MG63 (cell line): ENCODE measurements at places on chromosomes 6 and 20. TPM values are rescaled to one million over a fixed set of nuclear protein-coding genes. Genes with fewer than 3 reads are reported as not detected.

Gene ENPP3
- total RNA-seq, result not detected in 2 replicates

Gene PPP1R16B
- total RNA-seq, result not detected in 2 replicates

Gene MMP24
- total RNA-seq, result 43.2 and 52.3 TPM in 2 replicates

Gene BICRAL
- 0.40 and 2.3 TPM in 2 replicates for total RNA-seq

Gene TNFRSF6B
- not detected in 2 replicates for total RNA-seq

Gene CPXM1
- total RNA-seq, result 1.2 TPM in 1 of 2 replicates, not detected in the other

Gene HEBP2
- total RNA-seq, result 40.8 and 76.0 TPM in 2 replicates

Gene PRSS16
- total RNA-seq, result 0.33 TPM in 1 of 2 replicates, not detected in the other

Gene MUC21
- not detected in 2 replicates for total RNA-seq

Gene HLA-DOA
- total RNA-seq, result not detected in 2 replicates

Gene PRSS35
- 0.72 and 1.2 TPM in 2 replicates for total RNA-seq

Gene LY6G6F
- total RNA-seq, result not detected in 2 replicates

Gene ADA
- total RNA-seq, result 28.4 and 41.4 TPM in 2 replicates

Gene RNASET2
- total RNA-seq, result 31.6 and 32.1 TPM in 2 replicates

DNA sequence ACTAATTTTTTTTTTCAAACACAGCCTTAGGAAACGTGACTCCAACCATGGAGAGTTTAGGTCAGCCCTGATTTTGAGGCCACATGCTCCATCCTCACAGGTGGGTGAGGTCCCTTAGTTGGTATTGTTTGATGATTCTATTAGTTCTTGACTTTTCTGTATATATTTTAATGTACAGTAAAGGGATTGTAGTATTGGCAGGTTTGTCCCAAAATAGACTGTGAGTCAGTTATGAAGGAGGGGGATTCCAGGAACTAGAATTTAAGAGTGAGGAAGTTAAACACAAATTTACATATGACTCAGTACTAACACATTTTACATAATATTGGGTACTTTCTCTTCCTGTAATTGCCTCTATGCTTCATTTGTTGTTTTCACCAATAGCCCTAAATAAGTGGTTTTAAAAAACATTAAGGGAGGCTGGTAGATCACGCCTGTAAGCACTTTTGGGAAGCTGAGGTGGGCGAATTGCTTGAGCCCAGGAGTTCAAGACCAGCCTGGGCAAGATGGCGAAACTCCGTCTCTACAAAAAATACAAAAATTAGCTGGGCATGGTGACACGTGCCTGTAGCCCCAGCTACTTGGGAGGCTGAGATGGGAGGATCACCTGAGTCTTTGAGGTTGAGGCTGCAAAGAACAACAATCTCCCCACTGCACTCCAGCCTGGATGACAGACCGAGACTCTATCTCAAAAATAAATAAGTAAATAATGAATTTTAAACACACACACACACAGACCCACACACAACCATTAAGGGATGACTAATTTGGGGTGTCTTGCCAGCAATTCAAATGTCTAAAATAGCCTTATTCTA lies 81.8 kb downstream of the SGK1 start:
- no peak for DNase-seq

DNA sequence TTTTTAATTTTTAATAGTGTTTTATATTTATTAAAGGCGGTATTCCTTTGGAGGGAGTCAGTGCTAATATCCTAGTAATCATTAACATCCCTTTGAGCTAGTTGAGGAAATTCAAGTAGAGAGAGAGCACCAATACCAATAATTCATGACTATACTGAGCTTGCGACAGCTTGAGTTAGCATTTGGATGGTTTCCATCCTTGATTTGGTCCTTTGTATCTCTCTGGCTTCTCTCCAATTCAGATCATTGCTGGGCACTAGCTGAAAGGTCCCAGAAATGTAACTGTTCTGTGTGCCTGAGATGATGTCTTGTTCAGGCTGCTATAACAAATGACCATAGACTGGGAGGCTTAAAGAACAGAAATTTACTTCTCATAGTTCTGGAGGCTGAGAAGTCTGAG lies 77.0 kb downstream of the RNF144B start:
- DNase-seq, result no peak

DNA sequence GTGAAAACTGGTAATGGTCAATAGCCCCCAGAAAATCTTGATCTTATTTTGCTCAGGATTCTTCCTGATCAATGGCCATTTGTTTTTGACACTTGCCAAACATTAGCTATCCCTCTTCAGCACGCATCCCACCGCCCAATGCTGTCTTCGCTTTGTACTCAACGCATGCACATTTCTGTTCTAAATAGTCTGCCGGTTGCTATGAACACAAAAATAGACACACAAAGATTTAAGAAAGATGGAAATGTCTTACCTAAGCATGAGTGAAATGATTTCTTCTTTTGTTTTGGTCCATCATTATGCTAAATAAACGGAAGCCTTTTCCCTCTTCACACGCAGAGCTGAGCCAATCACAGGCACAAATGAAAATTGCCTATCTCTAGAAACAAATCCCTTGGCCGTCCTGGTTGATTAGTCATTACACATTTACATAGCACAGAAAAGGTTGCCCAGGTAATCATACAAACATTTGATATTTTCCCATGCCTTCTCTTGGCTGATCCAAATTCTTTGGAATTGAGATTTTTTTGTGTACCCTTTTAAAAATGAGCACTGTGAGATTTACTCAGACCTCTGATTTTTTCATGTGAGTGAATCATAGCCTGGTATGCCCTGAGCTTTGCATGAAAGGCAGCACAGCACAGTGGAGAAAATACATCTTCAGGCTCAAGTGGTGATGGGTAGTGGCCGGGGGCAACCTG lies 70.5 kb upstream of the FAM184A start:
- DNase-seq, result no peak

- no peak for DNase-seq
These were observed 45.3 kb downstream of the NINL start for GRCh38 chr20:25539742-25540672.

- DNase-seq, result no peak
These were observed 69.5 kb downstream of the NPEPL1 start for GRCh38 chr20:58762120-58762519.

- no peak for DNase-seq
These were observed 344.3 kb downstream of the SAMD5 start for GRCh38 chr6:147852772-147853171.

DNA sequence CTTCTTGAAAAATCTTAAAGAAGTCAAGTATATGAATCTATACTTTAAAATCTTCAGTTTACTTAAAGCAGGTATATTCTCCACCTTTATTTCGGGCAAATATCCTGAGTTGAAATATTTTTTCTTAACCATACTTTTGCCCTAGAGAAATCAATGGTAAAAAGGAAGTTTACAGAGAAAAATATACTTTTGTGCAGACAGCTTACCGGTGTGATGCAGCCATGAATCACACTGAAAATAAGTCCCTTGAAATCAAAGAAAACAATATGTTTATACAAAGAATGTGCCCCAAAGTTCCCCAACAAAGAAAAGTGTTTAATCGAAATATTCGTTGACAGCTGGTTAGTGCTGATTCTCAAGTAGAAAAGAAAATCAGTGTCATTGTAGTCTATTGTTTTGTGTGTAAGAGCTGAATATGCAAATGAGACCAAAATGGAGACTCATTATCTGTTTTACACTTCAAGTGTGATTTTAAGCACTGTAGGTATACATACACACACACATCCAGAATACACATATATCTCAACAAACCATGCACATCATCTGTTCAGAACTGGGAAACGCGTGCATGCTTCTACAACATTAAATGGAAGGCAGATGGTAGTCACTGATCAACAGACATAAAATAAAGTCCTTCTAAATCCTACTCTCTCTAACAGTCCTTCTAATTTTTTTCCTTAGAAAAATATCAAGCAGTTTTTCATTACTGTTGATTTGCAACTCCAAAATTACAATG lies 73.3 kb downstream of the BTBD9 start:
- no peak for DNase-seq

- no peak for DNase-seq
These were observed 56.6 kb upstream of the ERVFRD-1 start for GRCh38 chr6:11168091-11168635.

DNA sequence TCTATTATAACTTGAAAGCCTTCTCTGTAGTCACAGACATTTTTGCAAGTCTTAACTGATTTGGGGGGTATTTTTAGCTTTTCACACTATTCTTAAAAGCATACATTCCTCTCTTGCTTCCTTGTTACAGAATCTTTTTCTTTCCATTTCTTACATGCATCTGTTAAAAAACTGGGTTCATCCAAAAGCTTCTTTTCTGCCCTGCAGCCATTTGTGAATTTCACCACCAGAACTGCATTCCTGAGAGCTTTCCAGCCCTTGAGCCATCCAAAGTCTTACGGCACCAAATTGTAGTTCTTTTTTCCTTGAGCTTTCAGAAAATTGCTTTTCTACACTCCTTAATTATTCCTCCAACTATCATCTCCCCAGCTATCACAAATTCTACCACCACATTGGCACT lies 19.7 kb upstream of the GSTA4 start:
- no peak for DNase-seq

DNA sequence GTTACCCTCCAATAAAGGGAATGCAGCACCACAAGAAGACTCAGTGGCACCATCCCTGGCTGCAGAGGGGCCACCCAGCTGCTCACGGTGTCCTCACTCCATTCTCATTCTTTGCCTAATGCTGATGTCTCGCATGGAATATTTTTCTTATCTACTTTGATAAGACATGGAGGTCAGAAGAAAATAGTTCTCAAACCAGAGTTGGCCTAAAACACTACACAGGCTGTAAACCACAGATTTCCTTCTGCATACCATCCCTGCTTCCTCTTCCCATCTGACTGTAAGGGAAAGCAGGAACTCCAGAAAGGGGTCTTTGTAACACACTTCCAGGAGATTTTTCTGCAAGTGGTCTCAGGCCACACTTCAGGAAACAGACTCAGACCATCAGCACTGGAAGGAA lies 43.1 kb upstream of the CD93 start:
- DNase-seq, result no peak

DNA sequence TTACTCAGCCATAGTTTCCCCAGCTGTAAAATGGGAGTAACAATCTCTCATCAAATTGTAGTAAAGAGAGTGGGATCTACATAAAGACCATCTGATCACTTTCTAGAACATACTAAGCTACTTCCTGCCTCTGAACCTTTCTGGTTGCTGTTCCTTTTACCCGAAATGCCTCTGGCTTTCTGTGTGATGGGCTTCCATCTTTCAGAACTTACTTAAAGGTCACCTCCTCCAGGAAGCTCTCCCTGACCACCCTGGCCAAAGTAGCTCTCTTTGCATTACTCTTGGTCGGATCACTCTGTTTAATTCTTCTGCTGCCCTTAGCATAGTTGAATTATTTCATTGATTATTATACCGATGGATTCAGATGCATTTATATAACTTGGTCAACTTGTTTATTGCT lies 171.0 kb downstream of the BMP7 start:
- no peak for DNase-seq

GRCh38 chr6:113969888-113970804 lies 802 bp downstream of the HDAC2 start:
- DNase-seq, result peak; percentile 60

DNA sequence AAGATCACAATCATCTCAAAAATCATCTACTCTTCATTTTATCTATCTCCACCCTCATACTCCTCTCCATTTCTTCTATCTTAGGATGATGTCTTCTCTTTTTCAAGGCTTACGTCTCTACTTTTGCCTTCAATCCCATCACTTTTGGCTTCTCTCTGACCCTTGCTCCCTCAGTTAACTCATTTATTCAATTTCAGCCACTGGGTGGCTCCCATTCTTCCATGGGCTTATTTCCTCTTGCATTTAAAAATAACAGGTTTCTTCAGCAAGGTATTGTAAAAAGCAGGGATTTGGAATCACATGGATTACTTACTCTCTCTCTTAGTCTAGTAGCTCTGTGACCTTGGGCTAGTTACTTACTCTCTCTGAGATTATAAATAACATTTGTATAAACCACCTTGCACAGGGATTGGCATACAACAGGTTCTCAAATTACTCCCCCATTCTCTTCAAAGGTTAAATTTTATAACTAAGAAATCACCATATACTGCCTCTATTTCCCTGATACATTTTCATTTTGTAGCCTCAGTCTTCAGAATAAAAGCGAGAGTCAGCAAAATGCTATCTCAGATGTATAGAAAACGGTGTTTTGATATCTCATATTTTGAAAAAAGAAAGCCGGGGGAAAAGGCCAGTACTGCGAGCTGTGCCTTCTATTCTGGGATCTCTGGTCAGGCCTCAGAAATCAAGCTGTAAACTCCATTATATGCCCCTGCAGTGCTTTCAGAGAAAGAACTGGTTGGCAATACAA lies 5.5 kb downstream of the ZSCAN12 start:
- DNase-seq, result no peak

- no peak for DNase-seq
These were observed 105.1 kb downstream of the PHF3 start for GRCh38 chr6:63740709-63741108.

- peak; percentile 59 for DNase-seq
These were observed 27.8 kb downstream of the CCN2 start for GRCh38 chr6:131923356-131923755.

GRCh38 chr6:71852948-71853347 lies 33.4 kb upstream of the RIMS1 start:
- DNase-seq, result no peak

DNA sequence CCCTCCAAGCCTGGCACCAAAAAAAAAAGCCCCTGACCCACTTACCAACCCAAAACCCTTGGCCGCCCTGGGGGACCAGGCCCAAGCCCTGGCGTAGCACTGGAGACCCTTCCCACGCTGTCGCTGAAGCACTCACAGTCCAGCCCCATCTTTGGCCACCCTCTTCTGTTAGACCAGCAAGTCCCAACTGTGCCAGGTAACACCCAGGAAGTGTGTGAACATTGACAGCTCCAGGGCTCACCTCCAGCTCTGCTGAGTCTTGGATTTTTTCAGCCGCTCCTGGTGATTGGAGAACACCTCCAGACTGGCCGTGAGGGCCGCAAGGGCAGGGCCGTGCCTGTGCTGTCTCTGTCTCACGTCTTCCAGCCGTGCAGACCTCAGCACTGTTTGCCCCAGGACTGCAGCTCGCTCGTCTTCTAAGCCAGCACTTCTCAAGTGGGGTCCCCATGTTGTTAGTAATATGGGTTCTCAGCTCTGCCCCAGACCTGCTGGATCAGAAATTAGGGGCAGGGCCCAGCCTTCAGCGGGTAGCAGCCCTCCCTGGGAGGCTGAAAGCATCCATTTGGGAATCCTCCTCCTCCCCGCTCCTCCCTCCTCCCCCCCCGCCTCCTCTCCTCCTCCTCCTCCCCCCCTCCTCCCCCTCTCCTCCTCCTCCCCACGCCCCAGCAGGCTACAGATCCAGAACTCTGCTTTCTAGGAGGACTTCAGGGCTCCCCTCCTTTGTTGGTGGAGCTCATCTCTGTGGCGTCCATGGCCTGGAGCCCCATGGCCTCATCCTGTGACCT lies 18.1 kb downstream of the NPEPL1 start:
- no peak for DNase-seq

DNA sequence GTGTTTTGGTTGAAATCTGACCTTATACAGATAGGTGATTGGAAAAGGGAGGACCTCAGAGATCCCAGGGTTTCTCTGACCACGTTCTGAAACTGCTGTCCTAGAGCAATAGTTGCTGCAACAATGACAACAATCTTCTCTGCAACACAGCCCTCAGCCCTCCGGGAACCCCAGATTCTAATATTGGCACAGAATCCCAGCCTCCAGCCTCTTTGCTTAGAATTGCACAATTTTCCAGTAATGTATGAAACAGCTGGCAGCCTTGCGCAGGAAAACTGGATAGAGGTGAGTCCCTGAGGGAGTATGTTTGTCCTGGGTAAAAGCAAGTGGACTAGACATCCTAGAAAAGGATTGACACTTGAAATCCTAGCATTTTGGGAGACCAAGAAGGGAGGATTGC lies 30.4 kb upstream of the PNRC1 start:
- no peak for DNase-seq
